AG10803 (cell line): ENCODE measurements at places on chromosomes 12 and 14.
A peak's percentile ranks its signal among the peaks of the same experiment; 100 is the strongest.

DNA sequence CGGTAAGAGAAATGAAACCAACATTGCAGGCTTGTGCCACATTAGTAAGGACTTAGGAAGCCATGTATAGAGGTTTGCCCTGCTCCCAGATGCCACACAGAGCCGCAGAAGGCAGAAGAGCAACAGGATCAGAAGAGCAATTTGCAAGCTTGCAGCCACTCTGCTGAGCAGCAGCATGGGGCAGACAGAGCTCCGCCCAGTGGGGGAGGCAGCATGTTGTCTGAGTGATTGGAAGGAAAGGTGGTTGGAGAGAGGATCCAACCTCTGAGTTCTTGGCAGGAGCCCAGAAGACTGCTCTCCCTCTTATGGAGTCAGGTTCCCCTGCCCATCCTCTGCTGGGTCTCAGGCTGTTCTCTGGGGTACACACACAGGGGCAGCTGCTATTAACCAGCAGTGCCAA lies 2.3 kb upstream of the KRT6A start:
- DNase-seq, result peak; percentile 13

DNA sequence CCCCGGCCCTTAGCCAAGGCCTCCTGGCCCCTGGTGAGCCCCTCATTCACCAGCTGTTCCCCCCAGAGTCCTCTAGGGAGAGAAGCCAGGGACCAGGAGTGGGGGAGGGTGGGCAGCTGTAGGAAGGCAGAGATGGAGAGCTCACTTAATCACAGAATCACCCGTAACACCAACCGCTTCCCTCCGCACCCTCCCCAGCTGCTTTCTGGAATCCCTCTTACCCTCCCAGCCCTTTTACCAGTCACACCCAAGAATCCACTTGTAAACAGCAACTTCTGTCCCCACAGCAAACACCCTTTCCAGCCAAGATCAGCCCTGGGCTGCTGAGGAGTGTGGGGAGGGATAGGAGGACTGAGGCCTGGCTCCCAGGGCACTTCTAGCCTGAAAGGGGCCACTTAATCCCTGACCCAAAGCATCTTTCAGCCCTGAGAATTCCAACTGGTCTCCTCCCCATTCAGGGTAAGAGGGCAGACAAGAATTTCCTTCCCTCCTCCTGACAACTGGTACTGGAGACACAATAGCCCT lies 18.8 kb downstream of the NCKAP5L start:
- DNase-seq, result peak; percentile 58

DNA sequence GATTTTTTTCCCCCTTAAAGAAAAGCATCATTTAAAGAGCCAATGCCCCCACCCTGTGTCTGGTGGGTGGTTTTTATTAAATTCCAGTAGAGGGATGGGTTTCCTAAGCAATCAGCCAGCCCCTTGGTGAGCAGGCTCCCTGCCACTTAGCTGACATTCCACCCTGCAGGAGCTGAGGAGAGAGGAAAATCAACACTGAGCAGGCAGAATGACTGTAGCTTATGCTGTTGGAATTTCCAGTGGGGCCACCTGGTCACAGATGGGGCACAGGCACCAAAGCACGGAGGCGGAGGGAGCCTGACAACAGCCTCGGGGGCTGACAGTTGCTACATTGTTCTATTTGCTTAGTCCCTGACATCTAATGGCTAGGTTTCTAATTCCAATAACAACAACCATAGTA lies 127.7 kb downstream of the TMEM30B start:
- no peak for DNase-seq

DNA sequence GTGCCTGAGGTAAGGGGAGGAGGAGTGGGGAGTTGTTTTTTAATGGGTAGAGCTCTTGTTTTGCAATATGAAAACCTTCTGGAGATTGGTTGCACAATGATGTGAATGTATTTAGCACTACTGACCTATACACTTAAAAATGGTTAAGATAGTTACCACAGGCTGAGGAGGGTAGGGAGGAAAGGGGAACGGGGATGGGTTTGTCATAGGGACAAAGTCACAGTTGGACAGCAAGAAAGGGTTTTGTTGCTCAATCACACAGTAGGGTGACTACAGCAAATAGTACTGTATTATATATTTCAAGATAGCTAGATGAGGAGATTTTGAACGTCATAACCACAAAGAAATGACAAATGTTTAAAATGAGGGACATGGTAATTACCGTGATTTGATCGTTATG lies 1562.4 kb downstream of the AACS start:
- no peak for DNase-seq

DNA sequence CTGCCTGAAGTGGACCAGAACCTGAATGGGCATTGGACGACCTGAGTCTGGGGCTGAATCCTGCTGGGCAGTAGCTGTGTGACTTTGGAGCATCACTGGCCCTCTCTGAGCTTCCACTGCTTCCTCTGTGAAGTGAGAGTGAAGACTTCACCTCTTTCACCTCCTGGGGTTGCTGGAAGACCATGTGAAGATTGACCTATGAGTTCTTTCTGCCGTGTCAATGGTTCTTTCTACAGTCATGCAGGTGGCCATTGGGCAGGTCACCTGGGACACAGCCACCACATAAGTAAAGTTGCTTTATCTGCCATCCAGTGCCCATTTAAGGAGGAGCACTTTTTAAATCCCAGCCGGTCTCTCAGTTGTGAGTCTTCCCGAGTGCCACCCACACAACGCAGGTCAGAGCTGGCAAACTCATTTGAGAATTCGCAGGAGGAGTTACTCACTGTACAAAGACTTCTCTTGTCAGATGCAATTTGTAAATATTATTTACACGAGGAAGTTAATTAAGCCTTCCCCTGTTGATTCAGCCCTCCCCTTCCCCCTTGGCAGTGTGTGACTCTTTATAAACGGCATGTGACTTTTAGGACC lies 74.8 kb upstream of the TCL1B start:
- no peak for DNase-seq

GRCh38 chr14:71729596-71729995 lies 202.6 kb upstream of the RGS6 start:
- DNase-seq, result no peak

DNA sequence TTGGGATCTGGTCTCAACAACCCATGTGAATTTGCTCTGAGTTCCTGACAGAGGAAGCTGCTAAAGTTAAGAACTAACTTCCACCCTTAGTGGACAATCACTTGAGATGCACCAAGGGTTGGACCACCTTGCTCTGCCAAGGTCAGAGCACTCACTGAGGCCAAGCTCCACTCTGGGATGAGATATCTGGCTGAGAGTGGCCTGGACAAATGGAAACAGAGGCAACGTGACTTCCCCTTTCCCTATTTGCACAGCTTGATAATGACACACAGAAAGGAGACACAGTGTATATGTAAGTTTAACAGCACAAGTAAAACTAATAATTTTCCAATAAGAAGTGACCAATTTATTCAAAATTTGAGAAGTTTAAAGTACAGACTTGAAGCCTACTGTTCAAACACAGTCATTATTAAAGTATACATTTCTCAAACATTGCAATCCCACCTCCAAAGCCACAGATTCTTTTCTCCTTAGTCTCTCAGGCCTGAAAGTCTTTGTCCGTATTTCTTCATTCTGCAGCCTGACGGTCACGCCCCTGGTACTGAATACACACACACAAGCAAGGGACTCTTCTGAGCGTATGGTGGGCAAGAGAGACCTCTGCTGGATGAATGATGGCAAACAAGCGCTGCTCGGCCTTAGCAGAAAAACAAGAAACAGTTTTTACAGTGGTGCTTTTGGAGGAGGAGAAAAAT lies 28.6 kb downstream of the TMEM30B start:
- DNase-seq, result peak; percentile 98

DNA sequence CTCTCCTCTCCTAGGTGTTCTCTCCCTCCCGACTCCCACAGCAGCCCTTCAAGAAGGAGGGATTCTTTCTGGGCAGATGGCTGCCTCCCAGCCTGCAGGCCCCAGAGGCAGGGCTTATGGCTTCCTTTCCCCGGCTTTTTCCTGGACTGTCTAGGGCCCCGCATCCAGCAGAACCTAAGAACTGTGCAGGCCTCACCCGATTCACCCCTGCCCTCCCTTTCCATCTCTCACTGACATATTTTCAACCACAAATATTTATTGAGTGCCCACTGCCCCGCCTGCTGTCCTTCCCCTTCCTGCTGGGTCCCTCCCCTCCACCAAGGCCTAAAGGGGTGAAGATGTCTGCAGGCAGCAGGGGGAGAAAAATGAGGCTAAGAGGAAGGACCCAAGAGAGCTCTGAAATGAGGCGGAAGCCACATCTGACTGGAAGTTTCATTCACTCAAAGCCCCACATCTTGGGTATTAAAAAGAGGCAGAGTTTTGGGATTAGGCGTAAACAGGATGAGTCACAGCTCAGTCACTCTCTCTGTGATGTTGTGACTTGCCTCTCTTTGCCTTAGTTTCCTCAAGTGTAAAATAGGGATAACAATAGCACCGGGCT lies 2.9 kb downstream of the SCNN1A start:
- DNase-seq, result peak; percentile 88

GRCh38 chr14:20652996-20653975 lies 11.8 kb upstream of the OR6S1 start:
- DNase-seq, result peak; percentile 55

DNA sequence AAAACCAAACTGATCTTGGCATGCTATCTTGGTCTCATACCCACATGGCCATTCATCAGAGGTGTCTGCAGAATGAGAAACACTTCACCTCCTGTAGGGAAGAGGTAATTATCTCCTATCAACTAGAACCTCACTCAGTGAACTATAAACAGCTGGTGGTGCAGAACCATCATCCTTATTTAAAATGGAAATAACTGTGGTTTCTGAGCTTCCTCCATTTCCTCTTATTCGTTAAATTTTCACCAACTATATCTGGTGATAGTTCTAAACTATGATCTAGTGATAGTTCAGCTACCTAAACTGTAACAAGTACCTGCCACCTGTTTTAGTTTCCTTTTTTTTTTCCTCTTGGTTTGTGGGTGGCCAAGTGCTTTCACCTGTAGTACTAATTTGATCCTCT lies 218.5 kb downstream of the FUT8 start:
- DNase-seq, result no peak

- no peak for DNase-seq
Measured at GRCh38 chr14:40697231-40697630, 909.4 kb upstream of the LRFN5 start.

DNA sequence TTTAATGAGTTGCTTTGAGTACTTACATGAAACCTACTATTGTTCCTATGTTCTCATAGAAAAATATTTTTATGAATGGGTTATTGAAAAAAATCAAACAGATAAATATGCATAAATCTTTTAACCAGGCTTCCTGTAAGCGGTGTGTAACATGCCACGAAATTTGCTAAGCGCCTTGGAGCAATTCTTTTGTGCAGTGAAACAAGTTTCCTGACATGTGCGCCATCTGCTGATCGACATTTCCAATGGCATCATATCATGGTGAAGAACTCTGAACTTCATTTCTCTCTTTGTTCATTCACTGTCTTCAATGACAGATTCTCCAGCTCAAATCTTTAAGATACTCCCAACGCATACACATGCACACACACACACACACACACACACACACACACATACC lies 145.6 kb upstream of the NAV3 start:
- DNase-seq, result peak; percentile 84

DNA sequence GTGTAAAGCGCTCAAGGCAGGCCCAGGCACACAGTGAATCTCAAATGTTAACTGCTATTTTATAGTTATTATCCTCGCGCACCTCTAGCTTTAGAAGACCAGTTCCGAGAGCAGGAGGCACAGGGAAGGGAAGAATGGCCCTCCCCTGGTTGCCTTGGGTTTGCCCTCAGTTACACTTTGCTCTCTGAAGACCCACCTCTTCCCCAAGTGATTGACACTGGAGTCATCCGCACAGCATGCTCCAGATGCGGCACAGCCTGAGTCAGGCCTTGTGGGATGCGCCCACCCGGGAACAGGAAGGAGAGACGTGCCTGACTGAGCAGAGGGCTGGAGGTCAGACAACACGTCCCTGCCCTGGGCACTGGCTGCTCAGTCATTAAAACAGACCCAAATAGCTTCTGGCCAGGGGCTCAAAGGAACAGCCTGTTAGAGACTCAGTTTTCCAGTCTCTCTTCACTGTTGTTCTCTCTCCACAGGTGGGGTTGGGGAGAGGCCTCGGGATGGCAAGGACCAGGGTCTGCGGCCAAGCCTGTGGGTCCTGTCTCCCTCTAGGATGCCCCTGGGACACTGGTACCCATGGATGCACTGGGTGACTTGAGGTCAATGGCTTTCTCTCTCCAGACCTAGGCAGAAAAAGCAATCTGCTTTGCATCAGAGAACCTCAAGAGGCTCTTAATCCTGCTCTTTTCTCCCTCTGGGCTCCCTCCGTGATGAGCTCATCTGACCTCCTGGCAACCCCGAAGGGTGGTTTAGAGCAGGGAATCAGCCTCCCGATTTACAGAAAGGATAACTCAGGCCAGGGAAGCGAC lies 13.6 kb upstream of the MLXIP start:
- peak; percentile 82 for DNase-seq

DNA sequence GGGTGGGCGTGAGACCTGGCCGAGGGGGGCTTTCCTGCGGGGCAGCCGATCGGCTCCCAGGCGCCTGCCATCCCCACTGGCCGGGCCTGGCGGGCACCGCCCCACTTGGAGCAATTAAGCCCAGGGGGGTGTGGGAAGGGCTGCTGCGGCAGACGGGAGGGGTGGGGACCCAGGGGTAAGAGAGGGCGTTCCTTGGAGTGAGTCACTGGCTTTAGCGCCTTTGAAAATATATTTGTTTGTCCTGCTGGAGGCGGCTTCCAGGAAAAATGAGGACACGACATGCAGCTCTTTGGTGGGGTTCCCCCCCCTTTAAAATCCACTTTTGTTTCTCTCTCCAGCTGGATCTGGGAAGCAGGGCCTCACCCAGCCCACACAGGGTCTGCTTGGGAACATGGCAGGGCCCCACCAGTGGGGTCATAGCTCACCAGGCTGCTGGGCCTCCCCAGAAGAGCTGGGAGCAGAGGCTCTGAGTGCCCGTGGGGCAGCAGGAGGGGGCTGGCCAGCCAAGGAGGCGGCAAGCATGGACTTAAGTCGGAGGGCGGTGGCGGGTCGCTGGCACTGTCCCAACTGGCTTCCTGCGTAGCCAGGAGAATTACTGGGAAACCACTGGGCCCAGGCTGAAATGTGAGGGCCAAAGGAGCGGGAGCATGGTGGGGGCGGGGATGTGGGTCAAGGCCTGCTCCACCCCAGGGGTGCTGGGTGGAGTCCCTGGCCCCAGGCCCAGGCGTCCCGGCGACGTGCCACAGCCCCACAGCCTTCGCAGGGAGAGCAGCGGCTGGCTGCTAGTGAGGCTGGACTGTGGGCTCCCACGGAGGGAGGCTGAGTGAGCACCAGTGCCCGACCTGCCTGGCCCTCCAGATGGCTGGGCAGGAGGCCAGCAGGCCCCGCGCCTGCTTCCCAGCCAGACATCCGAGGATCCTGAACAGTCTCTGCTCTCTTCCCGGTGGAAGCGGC lies 128.0 kb downstream of the RFLNA start:
- peak; percentile 95 for DNase-seq

- DNase-seq, result peak; percentile 79
Measured at GRCh38 chr14:51554953-51555352, 96.8 kb upstream of the FRMD6 start.

GRCh38 chr12:110278255-110278536 lies 2.9 kb upstream of the ATP2A2 start:
- DNase-seq, result no peak

- no peak for DNase-seq
Measured at GRCh38 chr12:91555436-91556415, 373.1 kb upstream of the DCN start.
